ENCODE measurements at places on chromosomes 16 and 17. TPM values are rescaled to one million over a fixed set of nuclear protein-coding genes. Genes with fewer than 3 reads are reported as not detected.
A peak's percentile ranks its signal among the peaks of the same experiment; 100 is the strongest.

GRCh38 chr16:81945665-81946064 lies 65.6 kb downstream of the SDR42E1 start:
- no peak overlapping the region for H3K27ac ChIP-seq
- H3K36me3 ChIP-seq = no peaks in the 10 kb centered on the region
- no peak overlapping the region for H3K4me3 ChIP-seq
- no peak for DNase-seq

DNA sequence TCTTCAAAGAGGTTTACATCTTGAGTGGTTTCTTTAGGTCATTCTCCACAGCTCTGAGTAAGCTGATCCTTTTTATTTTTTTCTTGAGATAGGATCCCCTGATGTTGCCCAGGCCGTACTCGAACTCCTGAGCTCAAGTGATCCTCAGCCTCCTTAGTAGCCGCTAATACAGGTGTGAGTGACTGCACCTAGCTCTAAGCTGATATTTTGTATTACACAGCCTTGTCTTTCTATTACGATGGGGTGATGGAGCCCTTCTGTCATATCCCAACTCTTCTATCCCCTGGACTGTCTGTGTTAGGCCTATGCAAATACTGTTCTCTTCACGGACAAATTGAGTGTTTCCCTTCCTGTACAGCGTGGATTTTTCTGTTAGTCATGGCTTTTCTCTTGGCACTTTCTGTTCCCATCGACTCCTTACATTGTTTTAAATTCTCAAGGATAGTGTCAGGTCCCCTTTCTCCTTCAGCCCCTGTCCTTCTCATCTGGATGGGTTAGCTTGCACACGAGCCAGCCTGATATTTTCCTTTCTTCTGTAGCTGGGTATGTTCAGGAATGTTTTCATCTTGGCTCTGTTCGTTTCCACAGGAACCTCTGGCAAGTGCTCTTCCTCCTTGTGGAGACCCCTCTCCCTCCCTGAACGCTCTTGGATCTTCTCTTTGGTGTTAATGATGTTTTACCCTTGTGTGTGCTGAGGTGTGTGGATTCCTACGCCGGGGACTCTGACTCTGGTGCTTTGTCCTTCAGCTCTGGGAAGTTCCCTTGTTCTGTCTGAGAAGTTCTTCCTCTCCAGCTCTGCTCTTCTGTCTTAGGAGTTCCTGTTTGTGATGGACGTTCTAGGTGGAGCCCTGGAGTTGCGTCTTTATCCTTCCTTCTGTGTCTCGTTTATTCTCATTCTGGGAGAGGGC lies 2.3 kb downstream of the BANP start:
- peaks cover 40% of the 10 kb centered on the region for H3K4me1 ChIP-seq
- no peaks in the 10 kb centered on the region for H3K36me3 ChIP-seq
- H3K4me3 ChIP-seq = peak overlapping the region; percentile 9
- peak; percentile 65 for DNase-seq

GRCh38 chr16:67250045-67250327 lies 1.2 kb downstream of the SLC9A5 start:
- H3K4me1 ChIP-seq = peaks cover 23% of the 10 kb centered on the region
- H3K4me3 ChIP-seq = no peak overlapping the region
- H3K27ac ChIP-seq = no peak overlapping the region
- DNase-seq = no peak
- no peaks in the 10 kb centered on the region for H3K27me3 ChIP-seq
- H3K36me3 ChIP-seq = no peaks in the 10 kb centered on the region

Gene IKZF3
- total RNA-seq = not detected
